ENCODE measurements at places on chromosomes 12 and 14.

GRCh38 chr12:7499636-7500035 lies 3.9 kb downstream of the CD163 start:
- no peak for DNase-seq

DNA sequence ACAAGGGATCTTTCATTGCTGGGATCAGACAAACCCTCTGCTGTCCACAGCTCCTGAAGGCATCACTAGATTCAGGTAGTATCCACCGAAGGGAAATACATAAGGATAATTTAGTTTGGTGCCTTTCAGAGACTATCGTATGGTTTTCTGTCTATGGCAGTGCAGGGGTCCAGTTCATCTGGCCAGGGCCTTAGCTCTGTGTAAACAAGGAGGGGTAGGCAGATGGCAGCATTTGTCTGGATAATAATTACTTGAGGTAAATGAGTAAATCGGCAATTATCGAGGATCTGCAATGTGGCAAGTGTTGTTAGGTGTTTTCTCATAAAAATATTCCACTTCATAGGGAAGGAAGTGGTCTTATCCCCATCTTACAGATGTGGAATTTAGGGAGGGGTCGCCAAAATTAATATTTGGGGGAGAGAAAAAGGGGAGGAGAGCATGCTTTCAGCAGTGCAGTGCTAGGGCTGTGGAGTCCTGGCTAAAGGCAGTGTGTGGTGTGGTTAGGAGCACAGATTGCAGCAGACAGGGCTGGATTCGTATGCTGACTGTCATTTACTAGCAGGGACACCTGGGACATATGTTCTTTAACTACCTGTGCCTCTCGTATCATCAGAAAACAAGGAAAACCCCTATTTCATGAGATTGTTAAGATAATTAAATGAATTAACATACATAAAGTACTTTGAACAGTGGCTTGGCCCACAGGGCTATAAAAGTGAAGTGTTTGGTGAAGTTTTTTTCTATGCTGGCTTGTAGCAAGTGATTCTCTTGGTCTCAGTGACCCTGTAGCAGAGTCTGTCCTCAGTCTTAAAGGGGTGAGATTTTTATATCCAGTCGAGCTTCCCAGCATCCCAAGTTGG lies 27.1 kb downstream of the RASSF8 start:
- no peak for DNase-seq

DNA sequence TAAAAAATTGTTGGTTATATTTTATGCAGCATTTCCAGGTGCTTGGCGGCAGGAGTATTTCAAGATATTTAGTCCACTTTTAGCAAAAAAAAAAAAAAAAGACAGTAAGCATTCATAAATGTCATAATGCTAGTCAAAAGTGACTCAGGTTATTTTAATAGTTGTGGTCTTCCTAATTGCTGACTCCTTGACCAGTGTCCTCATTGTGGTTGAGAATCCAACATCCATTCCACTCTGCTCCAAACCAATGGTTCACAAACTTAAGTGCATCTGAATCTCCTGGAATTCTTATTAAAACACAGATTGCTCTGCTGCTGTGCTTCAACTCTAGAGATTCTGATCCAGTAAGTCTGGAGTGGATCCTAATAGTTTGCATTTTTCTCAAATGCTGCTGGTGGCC lies 71.4 kb downstream of the AKAP6 start:
- DNase-seq = no peak

DNA sequence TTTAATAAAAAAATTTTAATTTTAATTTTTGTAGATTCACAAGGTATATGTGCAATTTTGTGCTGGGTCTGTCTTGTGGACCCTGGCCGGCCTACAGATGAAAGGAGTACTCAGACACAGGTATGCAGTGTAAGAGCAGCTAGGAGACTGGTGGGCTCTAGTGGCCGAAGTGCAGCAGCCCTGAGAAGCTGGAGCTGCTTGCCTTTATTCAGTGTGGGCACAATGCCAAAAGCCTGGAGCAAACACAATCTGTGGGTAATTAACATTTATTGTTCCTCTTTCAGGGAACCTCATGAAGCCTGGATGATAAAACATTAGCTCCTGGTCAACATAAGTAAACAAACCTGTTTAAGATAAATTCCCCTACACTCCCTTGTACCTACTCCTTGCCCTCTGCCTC lies 135.7 kb upstream of the SEL1L start:
- no peak for DNase-seq

DNA sequence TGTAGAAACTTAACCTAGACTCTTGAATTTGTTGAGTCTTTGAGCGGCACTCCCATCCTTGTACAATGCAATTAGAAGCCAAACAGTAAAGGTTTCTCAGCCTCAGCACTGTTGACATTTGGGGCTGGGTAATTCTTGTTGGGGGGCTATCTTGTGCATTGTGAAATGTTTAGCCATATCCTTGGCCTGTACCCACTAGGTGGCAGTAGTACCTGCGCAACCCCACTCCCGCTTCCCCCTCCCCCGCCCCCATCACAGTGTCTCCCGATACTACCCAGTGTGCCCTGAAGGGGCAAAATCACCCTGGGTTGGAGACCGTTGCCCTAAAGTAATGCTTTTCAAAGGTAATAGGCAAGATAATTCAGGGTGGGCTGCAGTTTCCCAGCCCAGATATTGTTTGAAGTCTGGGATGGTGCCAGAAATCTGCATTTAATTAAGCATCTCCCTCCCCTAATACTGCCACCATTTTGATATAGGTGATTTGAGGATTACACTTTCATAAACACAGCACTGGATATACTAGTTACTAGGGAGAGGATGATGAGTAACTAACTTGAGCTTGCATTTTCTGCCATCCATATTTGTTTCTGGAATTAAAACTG lies 1.8 kb downstream of the COX6A1 start:
- DNase-seq = peak; percentile 60
